Activated CD4-positive, alpha-beta T cell treated with anti-CD3 and anti-CD28 coated beads, Interleukin-2, amount 10 ng/mL, durations not matched to agents 7 days and 5 days (primary cell): ENCODE measurements at places on chromosomes 16 and 17.
A peak's percentile ranks its signal among the peaks of the same experiment; 100 is the strongest.

GRCh38 chr17:3963237-3964201 is 718 bp downstream of the ATP2A3 start:
- DNase-seq: peak; percentile 86

DNA sequence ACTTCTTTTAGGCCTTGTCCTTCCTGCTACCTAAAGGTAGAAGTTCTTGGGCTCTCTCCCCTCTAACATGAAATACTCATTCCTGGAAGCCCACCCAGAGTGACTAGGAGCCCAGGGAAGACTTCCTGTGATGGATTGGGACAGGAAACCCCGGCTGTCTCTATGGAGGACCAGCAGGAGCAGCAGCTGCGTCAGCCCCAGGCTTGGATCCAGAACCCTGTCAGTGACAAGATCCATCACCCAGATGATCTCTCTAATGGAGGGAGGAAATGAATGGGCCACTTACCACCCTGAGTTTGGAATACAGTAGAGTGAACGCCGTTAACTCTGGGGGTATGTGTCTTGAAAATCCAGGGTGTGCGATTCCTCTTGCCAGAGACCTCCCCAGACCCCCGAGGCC is 195.7 kb upstream of the WSCD1 start:
- DNase-seq: no peak

GRCh38 chr16:74724820-74725549 is 24.3 kb upstream of the MLKL start:
- DNase-seq: no peak

DNA sequence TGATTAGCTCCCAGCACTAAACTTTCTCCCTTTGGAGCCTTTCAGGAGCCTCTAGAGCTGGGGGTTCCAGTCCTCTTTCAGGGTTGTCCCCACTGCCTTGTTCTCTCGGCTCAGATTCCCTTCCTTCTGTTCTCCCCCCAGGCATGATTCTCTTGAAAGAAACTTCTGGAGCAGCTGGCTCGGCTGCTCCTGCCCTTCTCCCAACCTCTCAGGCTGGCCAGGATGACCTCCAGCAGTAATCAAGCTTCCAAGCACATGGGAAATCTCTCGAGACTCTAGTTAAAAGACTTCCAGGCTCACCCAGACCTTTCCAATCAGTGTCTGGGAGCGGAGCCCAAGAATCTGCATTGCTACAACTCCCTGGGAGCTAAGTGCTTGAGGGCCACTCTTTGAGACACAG is 3.6 kb downstream of the SDK2 start:
- DNase-seq: no peak

GRCh38 chr17:2054512-2055291 is at the start of gene HIC1:
TSS of gene HIC1 (plus strand) at chr17:2055103. CDS start at chr17:2056691, 1,588 bp downstream.
- peak; percentile 78 for DNase-seq

GRCh38 chr17:40491486-40491885 is 9.9 kb downstream of the TNS4 start:
- DNase-seq: no peak

- DNase-seq: no peak
These were observed 14.0 kb downstream of the SALL1 start for GRCh38 chr16:51137097-51137496.

DNA sequence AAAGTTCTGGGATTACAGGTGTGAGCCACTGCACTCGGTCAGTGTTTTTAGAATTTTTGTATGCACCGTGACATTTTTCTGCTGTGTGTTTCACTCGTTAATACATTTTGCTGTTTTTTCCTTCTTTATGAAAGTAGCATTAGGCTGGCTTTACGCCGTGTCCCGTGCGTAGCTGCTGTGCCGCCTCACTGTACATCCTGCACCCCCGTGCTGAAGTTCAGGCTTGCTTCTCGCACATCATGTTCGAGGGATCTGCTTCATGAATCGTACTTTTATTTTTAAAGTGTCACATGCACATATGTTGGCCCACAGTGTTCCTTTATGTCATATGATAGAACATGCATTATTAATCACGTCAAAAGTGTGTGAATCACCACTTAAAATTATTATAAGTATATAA is 84.4 kb upstream of the ZNF750 start:
- no peak for DNase-seq

GRCh38 chr17:27342059-27342458 is 48.1 kb downstream of the WSB1 start:
- DNase-seq: no peak

- peak; percentile 8 for DNase-seq
These were observed 79.2 kb downstream of the MYH11 start for GRCh38 chr16:15777533-15778203.

DNA sequence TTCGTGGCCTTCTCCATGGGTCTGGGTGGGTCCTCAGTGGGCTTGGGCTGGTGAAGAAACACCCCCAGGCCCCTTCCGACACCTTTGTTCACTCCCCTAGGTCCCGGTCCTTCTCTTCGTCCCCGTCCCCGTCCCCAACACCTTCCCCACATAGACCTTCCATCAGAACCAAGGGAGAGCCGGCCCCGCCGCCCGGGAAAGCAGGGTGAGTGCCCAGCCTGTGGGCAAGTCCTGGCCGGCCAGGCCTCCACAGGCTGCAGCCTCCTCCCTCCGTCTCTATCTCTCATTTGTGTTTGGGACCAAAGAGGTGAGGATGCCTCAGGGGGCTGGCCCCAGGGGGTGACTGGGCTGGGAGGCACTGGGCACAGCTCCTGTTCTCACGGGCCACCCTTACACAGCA is 14.5 kb upstream of the IL17C start:
- DNase-seq: no peak

DNA sequence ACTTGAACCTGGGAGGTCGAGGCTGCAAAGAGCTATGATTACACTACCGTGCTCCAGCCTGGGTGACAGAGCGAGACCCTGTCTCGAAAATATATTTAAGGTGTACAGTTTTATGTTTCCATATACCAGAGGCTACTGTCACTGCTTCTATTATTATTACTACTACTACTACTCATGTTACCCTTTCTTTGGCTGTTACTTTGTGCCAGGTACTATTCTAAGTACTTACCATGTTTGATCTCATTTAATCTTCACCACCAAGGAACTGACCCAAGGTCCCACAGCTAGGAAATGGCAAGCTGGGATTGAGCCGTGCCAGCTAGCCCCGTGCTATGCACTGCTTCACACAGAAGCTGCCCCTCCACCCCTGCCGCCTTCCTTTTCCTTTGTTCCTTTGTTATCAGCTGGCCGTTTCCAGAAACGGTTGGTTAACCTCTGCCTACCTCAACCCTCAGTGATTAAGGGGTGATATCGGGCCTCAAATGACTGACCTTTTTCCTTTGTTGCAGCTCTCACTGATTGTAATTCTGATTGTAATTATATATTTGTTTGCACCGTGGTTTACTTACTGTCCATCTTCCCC is 78.4 kb downstream of the ABCC1 start:
- DNase-seq: no peak

DNA sequence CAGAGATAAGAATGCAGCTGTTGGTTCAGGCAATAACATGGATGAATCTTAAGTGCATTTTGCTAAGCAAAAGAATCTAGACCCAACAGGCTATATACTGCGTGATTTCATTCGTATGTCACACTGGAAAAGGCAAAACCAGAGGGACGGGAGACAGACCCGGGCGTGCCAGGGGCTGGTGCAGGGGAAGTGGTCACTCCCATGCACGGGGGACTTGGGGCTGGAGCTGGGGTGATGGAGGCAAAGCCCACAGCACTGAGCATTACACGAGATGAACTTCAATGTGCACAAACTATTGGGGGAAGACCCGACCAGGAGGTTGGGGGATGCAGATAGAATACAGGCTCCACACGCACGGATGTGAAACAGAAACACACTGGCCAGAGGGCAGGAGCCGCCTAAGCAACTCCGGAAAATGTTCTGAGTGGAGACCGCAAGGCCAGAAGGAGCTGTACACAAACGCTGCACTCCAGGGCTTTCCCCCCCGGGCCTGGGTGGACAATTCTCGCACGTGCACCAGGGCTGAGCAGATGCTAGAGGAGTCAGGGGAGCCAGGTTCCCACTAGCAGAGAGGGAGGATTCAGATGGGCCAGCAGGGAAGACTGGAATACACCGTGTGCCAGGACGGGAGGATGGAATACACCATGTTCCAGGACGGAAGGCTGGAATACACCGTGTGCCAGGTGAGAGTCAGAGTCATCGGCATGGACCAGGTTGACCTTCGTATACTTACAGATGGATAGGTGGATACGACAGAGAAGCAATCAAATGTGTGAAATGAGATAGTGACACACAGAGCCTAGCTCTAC is 11.3 kb downstream of the LMF1 start:
- DNase-seq: no peak

GRCh38 chr17:8940866-8941471 is 24.5 kb downstream of the PIK3R5 start:
- DNase-seq: peak; percentile 53
